NCI-H1417 (cell line): ENCODE measurements at places on chromosomes 6 and 20.
A peak's percentile ranks its signal among the peaks of the same experiment; 100 is the strongest.

DNA sequence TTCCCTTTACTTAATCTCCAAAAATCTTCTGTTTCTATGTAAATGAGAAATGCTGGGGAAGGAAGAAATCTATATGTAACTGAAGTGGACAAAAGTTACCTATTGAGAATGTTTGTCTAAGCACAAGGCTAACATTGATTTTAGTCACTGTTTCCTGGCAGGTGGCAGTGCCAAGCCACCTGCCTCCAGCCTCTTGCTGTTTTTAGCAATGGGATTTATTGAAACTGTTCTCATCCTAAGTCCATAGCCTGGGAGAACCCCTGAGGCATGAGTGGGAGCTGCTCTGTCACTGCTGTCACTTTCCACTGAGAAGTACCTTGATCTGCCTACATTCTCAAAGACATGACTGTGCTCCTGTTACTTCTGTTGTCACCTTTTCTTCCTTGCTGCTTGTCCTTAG, 14.7 kb downstream of the ENPP3 start:
- peak; percentile 94 for DNase-seq

DNA sequence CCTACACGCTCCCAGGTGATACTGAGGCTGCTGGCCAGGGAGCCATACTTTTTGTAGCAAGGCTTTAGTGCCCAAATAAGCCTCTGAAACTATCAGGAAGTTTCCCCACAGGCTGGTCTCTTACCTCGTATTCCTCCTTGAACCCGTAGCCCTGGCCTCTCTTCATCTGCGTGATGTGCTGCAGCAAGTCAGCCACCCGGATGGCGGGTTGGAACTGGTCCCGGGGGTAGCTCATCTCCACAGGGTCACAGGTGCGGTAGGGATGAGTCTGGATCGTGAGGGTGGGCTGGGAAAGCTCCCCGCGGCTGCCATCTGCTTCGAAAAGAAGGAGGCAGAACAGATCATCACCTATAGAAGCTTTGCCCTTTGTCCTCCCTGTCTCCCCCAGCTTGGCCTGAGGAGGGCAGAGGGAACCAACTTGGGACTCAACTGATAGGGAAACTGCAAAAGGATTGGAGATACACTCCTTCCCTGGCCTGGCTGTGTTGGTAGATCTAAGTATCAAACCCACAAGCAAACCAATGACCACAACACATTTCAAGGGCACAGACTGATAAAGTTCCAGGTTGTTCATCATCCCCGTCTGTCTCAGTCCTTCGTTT, 543.2 kb upstream of the CHD6 start:
- DNase-seq = peak; percentile 8

DNA sequence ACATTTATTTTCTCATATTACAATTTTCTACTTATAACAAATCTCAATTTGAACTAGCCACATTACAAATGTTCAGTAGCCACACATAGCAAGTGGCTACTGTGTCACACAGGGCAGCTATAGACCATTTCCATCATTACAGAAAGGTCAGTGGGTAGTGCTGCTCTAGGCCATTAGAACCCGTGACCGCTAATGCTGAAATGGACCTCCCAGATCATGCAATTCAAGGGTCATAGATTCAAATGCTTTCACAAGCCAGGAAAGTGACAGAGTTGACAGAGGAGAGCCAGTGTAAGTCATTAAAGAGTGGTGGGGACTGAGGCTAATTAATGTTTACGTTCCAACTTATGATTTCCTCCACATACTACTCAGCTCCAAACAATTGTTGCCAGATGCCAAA, 3.5 kb upstream of the OCSTAMP start:
- no peak for DNase-seq

DNA sequence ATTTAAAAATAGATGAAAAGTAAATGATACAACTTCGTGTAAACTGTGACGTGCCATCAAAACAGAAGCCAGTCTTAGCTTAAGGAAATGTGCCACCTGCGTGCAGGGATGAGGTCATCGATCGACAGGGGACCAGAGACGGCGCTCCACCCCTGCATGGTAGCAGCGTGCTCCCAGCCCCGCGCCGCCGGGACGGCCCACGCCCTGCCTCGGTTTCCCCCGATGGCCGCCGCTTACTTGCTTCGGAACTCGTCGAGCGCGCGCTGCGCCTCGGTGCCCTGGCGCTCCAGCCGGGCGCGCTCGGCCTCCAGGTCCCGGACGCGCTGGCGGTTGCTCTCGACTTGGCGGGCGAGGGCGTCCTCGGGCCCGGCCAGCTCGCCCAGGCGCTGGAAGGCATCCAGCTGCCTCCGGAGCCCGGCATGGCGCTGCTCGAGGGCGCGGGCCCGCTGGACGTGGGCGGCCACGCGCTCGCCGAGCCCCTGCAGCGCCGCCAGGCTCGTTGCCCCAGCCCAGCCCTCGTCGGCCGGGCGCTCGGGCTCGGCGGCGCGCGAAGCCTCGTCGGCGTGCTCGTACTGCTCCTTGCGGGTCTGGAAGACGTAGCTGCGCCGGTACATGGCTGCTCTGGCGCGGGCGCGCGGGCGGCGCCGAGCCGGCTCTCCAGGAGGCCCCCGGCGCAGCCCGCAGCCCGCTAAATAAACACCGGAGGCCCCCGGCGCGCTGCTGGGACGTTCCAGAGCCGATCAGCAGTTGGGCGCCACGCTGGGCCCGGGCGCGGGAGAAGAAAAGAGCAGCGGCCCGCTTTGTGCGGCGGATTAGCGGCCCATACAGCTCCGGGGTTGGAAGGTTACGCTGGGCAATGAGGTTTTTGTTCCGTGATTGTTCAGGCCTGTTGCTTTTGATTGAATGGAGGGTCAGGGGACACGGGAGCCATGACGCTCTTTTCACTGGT, at the start of gene BFSP1:
BFSP1 (minus strand) TSS at position 664 of the 949 bp plus-strand sequence; CDS start at position 614, 50 bp downstream.
- DNase-seq = peak; percentile 87

DNA sequence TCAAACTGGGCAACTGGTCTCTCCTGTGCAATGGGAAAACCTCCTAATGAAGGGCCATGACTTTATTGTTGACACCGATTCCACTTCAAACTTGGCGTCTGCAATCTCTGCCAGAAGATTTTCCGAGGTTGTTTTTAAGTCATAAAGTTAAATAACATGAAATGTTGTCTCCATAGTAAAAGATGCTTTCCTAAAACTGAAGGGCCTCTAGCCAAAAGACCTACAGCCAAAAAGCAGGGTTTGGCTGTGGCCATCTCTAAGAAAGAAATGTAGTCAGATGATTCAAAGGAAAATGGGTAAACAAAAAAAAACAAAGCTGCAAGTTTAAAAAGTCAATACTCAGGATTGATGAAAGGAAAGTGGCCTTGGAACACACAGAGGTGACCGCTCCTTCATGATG, 14.1 kb downstream of the CD93 start:
- DNase-seq = peak; percentile 24

DNA sequence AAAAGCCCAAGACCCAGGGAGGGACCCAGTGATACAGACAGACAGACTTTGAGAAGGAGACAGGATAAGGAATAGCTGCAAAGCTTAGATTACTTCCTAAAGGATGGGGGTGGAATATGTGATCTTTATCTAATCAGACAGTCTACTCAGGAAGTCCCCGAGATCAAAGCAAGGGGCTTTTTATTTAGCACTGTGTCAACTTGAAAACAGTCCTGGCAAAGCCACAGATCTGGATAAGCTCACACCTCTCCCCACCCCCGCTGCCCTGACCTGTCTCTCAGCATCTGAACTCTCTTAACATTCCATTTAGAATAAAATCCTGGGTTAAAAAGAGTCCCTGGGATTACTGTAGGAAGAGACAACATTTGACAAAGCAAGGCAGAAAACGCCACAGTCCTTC, 101.5 kb downstream of the ISM1 start:
- no peak for DNase-seq

- peak; percentile 41 for DNase-seq
Observed at GRCh38 chr6:42251911-42252637, 34.4 kb upstream of the MRPS10 start.

- no peak for DNase-seq
Observed at GRCh38 chr6:54100411-54101006, 10.7 kb upstream of the MLIP start.

DNA sequence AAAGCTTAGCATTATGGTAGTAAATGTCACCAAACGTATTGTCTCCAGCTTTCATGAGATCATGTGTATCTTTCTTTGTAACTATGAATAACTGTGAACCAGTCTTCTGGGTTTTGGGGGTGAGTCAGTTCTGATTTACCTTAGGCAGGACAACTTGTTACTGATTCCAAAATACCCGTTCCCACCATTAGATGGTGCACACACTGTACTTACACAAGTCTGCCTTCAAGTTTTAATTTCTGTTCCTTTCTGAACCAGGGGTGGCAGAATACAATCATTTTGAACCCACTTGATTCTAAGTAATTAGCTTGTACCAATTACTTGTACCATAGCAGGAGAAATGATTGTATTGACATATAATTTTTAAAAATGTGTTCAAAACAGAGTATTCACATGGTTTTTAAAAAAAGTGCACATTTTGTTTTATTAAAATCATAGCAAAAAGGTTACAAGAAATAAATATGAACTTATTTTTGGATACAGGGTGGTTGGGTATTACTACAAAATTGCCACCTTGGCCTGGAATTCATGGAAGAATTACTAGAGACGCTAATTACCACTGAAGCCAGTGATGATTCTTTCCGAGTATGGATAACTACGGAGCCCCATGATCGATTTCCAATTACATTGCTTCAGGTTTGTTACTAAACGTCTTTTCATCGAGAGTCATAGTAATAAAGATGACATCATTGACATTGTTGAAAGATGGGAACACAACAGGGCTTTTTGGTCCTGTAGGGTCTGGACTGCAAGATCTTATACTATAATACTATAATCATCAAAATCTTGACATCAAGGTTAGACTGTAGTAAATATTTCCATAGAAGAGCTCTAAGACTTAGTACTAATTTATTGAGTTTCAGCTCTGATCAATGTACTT, 75.2 kb upstream of the GLP1R start:
- peak; percentile 37 for DNase-seq

GRCh38 chr6:49556429-49556837, 6.0 kb downstream of the C6orf141 start:
- peak; percentile 88 for DNase-seq

DNA sequence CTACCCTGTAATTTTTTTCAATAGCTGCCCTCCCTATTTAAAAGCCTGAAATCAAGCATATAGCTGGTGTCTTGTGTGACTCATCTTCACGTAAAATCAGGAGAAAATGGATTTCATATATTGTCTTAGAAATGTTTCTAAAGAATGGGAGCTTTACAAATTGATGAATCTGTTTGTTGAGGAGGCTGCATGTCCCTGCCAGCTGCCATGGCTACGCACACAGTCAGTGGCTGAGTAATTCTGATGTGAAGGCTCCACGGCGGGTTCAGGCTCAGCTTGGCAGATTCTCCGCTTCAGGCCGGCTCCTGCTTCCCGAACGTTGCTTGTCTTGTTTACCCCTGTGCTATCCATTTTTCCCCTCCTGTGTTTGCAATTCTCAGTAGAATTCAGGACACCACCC, 82.8 kb downstream of the CCDC170 start:
- DNase-seq = no peak

DNA sequence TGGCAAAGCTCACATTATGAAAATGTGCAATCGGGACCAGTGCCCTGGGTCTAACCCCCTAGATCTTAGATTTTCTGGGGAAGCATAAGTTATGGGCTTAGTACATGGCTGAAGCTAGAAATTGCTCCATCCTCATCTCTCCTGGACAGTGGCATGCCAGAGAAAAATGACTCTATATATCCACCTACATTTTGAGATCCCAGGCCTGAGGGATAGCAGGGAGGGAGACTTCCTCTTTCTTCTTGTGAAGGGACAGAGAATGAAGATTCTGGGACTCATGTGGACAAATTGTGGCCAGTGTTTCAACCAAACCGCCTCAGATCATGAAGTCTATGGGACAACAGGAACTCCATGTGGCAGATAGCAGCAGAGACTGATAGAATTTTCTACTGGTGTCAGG, 35.4 kb downstream of the GSTA2 start:
- no peak for DNase-seq

DNA sequence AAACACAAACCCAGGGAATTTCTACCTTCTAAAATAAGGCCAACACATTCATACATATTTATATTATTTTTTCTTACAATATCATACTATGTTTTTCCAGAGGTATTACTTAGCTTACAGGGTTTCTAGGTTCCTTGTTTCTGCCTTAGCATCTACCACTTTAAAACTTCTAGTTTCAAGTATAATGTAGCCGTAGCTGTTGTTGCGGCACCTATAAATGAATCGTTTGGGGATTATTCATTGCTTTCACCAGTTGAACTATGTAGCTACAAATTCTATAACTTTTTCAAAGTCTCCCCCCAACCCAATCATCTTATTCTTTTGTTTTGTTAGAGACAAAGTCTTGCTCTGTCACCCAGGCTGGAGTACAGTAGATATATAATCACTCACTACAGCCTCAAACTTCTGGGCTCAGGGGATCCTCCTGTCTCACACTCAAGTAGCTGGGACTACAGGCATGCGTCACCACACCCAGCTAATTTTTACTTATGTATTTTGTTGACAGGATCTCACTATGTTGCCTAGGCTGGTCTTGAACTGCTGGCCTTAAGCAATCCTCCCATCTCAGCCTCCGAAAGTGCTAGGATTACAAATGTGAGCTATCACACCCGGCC, 43.9 kb downstream of the TNFAIP3 start:
- no peak for DNase-seq
